ENCODE measurements at places on chromosomes 6 and 20.

DNA sequence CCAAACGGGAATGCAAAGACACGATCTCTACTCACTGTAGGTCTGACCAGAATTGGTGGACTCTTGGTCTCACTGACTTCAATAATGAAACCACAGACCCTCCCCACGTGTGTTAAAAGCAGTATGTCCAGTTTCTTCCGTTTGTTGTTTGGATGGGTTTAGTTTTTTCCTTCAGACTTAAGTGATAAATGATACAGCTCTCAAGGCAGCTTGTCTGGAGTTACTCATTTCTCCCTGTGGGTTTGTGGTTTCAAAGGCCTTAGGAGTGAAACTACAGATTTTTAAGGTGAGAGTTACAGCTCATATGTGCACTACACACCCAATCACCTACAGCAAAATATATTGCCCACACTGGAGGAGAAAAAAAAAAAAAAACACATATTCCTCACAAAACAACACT lies 86.7 kb upstream of the STMND1 start:
- DNase-seq = peak; percentile 82

DNA sequence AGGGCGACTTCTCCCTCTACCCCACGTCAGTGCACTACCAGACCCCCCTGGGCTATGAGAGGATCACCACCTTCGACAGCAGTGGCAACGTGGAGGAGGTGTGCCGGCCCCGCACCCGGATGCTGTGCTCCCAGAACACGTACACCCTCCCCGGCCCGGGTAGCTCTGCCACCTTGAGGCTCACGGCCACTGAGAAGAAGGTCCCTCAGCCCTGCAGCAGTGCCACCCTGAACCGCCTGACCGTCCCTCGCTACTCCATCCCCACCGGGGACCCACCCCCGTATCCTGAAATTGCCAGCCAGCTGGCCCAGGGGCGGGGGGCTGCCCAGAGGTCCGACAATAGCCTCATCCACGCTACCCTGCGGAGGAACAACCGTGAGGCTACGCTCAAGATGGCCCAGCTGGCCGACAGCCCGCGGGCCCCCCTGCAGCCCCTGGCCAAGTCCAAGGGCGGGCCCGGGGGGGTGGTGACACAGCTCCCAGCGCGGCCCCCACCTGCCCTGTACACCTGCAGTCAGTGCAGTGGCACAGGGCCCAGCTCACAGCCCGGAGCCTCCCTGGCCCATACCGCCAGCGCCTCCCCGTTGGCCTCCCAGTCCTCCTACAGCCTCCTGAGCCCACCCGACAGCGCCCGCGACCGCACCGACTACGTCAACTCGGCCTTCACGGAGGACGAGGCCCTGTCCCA lies 57.5 kb upstream of the TMEM181 start:
- DNase-seq = no peak

GRCh38 chr6:12250383-12250770 lies 39.8 kb upstream of the EDN1 start:
- no peak for DNase-seq

GRCh38 chr6:158041788-158042187 lies 60.1 kb downstream of the SYNJ2 start:
- no peak for DNase-seq

- DNase-seq = no peak
These were observed 61.3 kb downstream of the TRERF1 start for GRCh38 chr6:42390228-42390934.

GRCh38 chr6:76843054-76843822 lies 620.1 kb downstream of the HTR1B start:
- DNase-seq = peak; percentile 63

DNA sequence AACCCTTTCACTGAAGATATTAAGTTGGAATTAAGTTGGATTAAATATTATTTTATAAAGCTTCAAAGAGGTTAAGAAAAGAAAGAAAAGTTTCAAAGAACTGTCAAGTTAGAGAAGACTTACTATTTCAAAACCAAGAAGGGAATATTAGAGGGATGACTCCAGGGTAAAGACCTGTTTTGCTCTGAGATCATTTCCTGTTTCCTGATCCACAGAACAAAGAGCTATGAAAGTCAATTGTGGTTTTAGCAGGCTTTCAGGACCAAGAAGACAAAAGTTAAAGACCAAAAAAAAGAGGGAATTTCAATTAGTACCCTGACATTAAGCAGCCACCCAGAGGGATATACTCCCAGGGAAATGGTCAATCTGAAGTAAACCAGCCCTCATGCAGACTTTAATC lies 19.4 kb downstream of the ESF1 start:
- no peak for DNase-seq

GRCh38 chr20:19969106-19969505 lies 48.1 kb upstream of the NAA20 start:
- DNase-seq = no peak

GRCh38 chr6:170553534-170554012 lies 466 bp upstream of the PSMB1 start:
- DNase-seq = no peak

- DNase-seq = peak; percentile 59
These were observed 350.1 kb upstream of the HSF2 start for GRCh38 chr6:122049341-122049740.

DNA sequence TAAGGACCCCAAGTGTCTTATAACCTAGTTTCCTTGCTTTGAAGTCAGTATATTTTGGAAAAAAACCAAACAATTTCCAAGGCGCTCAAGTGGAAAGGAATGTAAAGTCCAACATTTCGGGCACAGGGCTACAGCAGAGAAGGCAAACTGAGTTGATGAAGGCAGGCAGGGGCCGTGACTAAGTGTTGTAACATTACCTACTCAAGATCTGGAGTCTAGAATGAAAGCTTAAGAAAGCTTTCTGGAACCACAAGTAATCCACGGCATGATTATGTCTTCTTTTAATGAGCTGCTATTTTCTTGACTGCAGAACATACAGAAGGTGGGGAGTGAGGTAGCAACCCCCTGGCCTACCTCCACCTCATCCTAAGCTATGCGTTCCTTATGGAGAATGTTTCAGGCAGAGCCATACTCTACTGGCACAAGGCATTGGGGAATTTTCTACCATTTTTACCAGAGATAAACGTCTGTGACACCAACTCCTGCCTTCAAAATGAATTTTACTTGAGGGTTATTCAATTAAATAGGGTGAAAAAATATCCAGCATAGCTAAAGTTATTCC lies 4.3 kb downstream of the PPP1R10 start:
- no peak for DNase-seq

- peak; percentile 74 for DNase-seq
These were observed 5.5 kb upstream of the PROCR start for GRCh38 chr20:35166242-35166830.

DNA sequence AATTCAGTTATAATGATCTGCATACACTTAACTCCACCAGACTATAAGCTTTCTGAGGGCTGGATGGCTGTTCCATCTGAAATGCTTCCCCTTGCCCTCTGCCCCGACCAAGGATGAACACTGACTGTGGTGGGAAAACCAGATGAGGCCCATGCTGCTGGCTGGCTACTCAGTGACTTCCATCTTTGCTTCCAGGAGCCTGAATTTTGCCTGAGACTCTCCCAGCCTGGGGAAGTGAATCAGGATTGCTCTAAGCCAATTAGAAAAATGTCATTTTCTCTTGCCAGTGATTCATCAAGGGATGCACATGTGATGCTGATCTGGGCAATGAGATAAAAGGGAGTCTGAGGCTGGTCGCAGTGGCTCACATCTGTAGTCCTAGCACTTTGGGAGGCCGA lies 1.7 kb upstream of the TOMM34 start:
- DNase-seq = no peak

DNA sequence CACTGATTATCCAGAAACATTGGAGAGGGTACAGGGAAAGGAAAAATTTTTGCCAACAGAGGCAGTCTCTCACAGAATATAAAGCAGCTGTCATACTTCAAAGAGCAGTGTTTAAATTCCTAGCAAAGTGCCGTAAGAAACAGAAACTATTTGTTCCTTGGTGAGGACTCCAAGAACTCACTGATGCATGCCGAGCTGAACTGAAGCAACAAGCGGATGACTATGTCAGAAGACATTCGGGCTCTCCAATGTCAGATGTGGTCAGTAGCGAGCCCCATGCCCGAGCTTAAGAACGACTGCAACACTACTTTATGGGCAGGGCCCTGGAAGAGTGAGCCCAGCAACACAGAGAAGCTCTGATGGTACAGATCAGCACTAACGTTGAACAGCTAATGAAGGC lies 54.7 kb downstream of the OR2B6 start:
- DNase-seq = no peak

GRCh38 chr6:31225735-31226134 lies 46.2 kb downstream of the HLA-C start:
- no peak for DNase-seq

- no peak for DNase-seq
These were observed 603.5 kb upstream of the CITED2 start for GRCh38 chr6:139977887-139978332.

- no peak for DNase-seq
These were observed 145.4 kb downstream of the FOXA2 start for GRCh38 chr20:22438926-22439325.

- no peak for DNase-seq
These were observed 59.4 kb upstream of the BTN3A2 start for GRCh38 chr6:26305641-26305969.

DNA sequence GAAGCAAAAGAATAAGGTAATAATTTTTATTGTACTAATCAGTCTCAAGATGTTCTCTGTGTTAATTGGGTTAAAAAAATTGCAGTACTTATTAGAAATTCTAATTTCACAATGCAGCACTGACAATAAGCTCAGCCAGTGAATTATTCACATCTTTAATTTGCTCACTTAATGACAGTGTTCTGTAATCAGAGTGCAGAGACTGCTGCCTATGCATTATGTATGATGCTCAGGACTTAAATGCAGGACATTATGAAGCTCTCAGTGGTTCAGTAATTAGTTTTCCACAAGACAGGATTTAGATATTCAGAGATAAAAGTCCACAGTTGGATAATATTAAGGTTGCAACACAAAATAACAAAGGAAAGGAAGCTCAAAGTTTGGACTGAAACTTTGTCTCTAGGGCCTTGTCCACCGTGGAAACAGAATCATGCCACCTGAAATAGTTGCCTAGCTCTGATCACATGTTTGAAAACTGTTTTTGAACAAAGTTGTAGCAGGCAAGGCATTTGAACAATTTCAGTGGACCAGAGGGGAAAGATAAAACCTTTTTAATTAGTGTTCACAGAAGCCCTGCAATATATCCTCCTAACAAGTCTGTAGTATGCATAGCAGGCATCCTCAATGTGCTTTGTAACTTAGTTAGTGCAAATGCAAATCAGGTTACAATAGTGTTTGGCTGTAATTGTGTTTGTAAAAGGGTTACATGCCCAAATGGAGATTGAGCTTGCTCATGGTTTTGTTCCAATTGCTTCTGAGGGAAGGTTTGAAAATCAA lies 23.7 kb upstream of the MMS22L start:
- no peak for DNase-seq

DNA sequence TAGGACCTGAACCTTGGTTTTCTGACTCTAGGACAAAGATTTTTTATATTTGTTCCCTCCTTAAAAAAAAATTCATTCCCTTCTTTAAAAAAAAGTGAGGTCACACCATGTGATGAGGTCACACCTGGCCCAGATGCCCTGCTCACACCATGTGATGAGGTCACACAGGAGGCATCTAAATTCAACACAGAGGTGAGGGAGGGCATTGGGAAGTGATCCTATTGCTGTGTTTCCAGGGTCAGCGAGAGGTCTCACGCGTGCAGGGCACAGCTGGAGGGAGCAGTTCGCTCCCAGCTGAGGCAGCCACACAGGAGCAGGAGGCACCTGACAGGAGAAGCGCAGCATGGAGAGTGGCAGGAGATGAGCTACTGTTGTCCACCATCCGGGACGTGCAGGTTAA lies 92.5 kb downstream of the SLC22A23 start:
- no peak for DNase-seq

DNA sequence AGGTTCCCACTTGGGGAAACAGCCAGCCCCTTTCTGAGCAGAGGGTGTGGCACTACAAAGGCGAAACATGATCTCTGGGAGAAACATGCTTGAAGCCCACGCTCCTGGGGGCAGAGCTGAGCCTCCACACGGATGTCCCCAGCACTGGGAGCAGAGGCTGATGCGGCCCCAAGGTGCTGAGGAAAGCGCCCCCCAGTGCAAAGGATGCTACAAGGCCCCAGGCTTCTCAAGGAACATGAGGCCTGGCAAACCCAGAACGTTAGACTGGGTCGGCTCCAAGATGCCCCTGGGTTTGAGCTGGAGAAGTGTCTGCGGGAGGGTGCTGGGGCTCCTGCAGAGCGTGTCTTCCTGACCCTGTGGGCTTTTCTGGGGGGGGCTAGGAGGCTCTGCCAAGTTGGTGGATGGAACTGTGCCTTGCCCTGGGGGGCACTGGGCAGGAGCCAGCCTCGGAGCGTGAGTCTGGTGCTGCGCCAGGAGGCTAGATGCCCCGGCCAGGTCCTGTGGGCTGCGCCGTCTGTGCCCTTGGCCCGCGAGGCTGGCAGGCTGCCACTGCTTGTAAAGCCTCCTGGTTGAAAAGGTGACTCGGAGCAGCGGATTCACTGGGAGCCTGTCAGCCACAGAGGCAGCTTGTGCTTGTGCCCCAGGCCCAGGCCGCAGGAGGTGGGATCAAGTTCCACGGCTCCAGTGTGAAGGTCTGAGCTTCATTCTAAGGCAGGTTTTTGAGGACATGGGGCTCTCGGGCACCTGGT lies 8.1 kb downstream of the SYNJ2 start:
- DNase-seq = no peak

DNA sequence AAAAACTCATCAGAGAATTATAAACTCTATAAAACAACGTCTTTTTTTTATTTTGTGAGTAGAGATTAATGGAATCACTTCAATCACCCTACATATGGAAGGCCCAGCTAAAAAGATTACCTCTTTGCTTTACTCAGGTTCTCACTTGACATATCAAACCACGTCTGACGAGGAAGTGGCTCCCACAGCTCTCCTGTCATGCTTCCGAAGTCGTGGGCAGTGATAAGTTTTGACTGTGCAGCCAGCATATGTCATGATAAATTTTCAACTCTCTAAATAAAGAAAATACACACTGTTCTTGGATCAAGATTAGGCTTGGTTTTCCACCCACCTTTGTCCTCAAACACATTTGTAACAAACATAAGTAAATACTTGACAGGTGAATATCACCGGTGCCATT lies 279.5 kb upstream of the RNF217 start:
- no peak for DNase-seq

DNA sequence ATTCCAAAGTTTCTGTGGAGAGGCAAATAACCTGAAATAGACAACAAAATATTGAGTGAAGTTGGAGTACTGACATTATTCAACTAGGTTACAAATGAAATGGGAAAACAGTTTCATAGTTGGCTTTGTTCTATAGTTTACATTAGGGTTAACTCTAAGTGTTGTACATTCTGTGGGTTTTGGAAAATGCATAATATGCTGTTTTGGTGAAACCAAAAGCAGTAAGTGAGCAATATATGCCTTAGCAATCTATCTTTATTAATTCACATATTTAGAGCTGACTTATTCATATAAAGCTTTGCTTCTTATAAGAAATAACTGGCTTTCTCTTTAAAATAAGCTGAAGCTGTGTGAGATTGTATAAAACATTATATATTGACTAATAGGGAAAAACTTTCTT lies 157.5 kb upstream of the AHI1 start:
- no peak for DNase-seq
